ENCODE measurements at places on chromosomes 5 and 9. TPM values are rescaled to one million over a fixed set of nuclear protein-coding genes. Genes with fewer than 3 reads are reported as not detected.

DNA sequence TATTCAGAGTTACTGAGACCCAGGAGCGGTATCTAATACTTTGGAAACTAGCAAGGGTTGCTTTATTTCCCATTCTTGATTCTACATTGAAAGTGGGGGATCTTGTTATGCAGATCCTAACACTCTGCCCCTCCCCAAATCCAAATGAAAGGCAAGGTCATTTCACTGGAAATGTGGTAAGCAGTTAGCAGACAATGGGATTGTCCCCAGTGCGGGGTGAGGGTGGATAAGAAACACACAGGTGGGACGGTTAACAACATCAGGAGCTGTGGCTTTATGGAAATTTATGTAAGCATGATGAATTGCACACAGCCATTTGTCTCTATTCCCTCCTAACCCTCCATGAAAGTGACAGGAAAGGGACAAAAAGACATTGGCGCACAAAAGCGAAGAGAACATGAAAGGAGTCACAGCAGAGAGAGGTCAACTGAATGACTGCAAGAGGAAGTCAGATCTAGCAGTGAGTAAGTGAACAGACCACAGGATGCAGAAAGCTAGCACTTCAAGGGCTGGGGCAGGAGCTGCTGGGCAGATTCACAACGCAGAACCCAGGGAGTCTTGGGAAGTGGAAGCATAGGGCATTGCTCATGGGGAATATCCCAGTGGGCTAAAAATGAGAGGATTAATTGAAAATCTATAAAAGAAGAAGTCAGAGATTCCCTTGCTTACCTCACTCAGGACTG is 184.4 kb downstream of the HSD17B3 start:
- H3K4me1 ChIP-seq: no peaks in the 10 kb centered on the region
- DNase-seq: no peak
- no peaks in the 10 kb centered on the region for H3K36me3 ChIP-seq
- H3K4me3 ChIP-seq: no peak overlapping the region
- H3K27ac ChIP-seq: no peak overlapping the region

ZNF462 gene
- 1.1 TPM for polyA plus RNA-seq

DNA sequence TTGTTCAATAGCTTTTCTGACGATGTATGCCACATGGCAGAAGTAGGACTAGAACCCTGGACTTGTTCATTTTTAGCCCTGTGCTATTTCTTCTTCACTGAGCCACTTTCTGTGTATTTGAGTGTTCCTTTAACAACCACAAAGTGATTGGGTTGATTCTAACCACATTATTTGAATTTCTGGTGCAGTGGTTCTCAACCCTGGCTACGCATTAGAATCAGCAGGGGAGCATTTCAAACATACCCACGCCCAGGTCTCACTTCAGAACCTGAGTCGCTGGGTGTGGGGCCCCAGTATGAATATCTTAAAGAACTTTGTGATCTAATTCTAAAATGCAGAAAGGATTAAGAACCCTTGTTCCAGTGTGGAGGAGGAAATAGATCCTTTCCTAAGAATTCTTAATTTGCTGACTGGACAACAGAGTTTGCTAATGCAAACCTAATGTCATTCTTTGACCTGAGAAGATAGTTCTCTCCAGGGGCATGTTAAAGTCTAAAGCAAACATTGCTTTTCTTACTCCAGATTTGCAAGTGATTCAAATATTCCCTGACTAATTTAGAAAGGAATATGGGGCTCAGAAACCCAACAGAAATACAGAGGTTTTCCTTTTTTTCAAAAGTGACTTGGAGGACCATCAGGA is 75.4 kb upstream of the GDNF start:
- peaks cover 71% of the 10 kb centered on the region for H3K27me3 ChIP-seq
- no peaks in the 10 kb centered on the region for H3K36me3 ChIP-seq
- H3K4me3 ChIP-seq: no peak overlapping the region

DNA sequence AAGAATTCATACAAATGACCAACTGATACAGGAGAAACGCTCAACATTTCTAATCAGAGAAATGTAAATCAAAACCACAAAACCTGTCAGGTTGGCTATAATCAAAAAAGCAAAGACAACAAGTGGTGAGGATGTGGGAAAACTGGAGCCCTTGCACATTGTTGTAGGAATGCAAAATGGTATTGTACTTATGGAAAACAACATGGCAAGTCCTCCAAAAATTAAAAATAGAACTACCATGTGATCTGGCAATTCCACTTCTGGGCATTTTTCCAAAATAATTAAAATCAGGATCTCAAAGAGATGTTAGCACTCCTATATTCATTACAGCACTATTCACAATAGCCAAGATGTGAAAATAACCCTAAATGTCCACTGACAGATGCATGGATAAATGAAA is 76.1 kb downstream of the FNIP1 start:
- no peak overlapping the region for H3K4me3 ChIP-seq
- H3K27ac ChIP-seq: no peak overlapping the region
- no peaks in the 10 kb centered on the region for H3K27me3 ChIP-seq
- no peaks in the 10 kb centered on the region for H3K4me1 ChIP-seq
